ENCODE measurements at places on chromosomes 3 and 15.

DNA sequence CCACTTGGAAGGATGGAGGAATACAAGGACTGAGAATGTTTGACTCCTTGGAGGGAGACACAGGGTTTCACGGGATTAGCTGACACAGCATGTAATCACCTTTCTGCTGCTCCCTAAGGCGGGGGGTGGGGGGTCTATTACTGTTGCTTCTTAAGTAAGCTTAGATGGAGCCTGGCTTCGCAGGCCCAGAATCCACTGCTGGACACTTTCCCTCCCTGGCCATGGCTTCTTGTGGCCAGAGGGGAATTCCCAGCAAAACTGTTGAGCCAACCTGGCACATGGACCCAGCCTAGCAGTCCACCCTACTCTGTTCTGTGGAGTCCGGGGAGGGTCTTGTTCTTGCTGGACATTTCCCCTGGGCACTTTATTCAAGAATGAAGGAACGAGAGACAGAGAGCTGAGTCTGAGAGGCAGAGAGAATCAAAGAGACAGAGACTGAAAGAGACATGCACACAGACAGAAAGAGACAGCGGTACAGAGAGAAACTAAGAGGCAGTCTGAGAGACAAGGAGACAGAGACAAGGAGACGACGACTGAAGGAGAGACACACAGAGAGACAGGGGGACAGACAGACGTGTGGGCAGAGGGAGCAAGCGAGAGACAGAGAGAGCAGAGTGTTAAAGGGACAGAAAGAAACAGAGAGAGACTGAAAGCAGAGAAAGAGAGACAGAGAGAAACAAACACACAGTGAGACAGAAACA is 55.6 kb upstream of the DLG1 start:
- no peak for DNase-seq

DNA sequence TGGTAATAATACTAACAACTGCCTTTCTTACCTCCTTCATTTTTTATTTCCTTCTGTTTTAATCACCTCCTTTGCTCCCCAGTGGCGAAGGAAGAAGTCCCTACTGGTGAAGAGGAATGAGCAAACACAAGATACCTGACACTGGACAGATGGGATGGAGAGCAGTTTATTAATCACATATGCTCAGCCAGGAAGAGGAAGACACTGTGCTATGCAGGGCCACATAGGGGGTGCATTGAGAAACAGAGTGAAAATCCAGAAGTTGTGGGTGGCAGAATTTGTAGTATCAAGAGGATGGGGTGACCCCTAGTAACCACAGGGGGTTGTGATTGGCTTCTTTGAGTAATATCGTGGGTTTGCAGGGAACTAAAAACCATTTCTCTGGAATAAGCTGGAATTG is 1041.9 kb downstream of the OTOL1 start:
- no peak for DNase-seq

DNA sequence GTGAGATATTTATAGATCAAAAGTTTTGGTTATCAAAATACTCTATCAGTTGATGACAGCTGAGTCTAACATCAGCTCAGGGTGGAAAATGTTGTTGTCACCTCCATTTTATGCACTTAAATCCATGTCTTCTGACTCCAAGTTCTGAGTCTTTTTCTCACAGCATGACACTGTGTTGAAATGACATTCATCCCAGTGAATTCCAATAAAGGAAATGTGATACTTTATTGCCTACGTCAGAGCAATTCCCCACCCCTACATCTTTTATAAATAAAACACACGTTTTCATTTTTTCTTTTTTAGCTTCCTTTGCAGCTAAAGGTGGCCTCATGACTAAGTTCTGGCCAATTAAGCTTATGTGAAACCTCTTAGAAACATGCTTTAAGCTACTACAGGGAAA is 10.7 kb downstream of the DRD3 start:
- DNase-seq = no peak

DNA sequence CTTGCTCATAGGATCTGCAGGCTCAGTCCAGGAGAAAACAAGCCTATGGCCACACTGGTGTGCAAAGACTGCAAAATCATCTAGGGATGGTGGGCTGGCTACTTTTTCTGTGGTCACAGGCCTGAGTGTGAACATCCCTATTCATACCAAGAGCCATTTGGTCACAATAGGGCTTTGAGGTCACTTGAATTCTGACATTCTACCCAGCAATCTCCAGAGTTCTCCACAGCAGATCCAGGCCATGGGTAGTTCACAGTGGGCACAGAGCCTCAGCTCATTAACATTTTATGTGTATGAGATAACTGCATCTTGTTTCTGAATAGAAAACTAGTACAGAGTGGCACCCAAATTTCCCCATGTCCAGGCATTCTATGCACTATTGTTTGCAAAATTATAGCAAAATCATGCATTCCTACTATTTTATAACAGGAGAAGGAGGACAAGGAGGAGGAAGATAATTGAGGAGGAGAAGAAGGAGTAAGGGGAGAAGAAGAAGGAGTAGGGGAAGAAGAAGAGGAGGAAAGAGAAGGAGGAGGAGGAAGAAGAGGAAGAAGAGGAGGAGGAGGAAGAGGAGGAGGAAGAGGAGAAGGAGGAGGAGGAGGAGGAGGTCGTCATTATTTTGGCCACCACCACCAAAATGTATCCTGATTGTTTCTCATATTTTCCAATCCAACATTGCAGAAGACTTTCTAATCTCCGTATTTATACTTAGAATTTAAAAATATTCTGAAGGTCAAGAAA is 129.0 kb downstream of the SEMA6D start:
- no peak for DNase-seq

GRCh38 chr3:158532099-158532734 is 38.8 kb upstream of the MLF1 start:
- peak; percentile 29 for DNase-seq

DNA sequence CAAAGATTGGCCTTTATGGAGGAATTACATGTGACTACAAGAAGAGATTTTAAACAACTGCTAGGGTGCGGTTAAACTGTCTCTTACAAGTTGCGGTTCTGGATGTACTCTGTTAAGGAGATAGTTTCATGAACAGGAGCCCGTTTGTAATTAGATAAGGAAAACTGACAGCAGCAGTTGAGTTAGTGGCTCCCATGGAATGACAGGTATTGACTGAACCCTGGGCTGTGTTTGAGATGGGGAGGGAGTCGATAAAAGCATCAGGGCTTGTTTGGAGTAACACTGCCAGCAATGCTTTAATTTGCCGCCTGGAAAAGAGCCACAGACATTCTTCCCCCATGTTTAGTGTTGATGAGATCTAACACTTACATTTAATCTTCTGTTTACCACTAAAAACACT is 139.9 kb downstream of the ROBO2 start:
- DNase-seq = no peak

- DNase-seq = no peak
Measured at GRCh38 chr15:101264011-101264410, 12.2 kb upstream of the CHSY1 start.

DNA sequence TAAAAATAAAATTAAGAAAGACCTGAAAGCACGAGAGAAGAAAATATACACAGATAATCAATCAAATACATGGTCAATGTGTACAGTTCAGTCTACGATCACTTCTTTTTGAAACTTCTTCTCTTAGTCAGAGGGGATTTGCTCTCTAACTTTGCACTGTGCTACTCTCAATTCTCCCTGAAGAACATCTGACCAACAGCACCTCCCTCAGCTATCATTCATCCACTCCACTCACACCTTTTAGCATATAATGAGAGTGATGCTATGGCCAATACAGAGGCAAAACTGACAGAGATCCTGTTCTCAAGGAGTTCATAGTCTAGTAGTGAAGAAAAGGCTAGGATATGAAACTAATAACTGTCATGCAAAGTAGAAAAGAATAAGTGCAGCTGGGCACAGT is 45.9 kb downstream of the P3H2 start:
- DNase-seq = no peak

DNA sequence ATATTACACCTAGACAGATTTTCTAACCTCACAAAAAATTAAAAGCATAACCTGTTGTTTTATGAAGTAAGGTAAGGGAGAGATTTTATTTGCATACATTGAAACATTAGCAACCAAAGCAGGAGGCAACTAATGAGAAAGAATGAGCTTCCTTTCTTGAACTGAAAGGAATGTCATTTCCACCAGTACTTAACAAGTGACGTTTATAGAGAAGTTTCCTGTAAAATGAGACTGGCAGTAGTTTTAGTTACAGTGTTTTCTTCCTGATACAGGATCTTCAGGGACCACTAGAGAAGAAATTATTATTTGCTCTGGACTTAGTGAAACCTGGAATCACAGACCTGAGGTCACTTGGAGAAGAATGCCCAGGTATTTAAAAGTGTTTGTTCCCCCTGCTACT is 27.4 kb upstream of the FRMD5 start:
- DNase-seq = no peak

GRCh38 chr3:132645058-132645457 is 14.6 kb downstream of the ACAD11 start:
- DNase-seq = no peak

- no peak for DNase-seq
Measured at GRCh38 chr3:179256813-179257212, 5.9 kb upstream of the KCNMB3 start.

- DNase-seq = no peak
Measured at GRCh38 chr3:184600685-184601377, 39.2 kb downstream of the EPHB3 start.

DNA sequence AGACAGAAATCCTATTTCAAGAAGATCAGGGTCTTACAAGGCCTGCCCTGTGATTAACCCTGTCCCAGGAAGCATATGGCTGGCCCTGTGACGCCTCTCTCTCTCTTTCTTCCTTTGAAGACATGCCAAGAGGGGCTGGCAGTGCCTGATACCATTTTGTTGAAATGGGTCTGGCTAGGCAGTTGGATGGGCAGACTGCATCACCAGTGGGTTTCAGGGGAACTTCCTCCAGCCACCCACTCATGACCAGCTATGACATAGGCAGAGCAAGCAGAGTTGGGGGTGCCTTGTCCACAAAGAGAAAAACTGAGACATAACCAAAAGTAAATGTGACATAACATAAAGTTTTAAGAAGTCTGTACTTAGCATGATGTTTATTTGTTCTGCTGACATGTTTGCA is 31.4 kb upstream of the MANF start:
- no peak for DNase-seq

DNA sequence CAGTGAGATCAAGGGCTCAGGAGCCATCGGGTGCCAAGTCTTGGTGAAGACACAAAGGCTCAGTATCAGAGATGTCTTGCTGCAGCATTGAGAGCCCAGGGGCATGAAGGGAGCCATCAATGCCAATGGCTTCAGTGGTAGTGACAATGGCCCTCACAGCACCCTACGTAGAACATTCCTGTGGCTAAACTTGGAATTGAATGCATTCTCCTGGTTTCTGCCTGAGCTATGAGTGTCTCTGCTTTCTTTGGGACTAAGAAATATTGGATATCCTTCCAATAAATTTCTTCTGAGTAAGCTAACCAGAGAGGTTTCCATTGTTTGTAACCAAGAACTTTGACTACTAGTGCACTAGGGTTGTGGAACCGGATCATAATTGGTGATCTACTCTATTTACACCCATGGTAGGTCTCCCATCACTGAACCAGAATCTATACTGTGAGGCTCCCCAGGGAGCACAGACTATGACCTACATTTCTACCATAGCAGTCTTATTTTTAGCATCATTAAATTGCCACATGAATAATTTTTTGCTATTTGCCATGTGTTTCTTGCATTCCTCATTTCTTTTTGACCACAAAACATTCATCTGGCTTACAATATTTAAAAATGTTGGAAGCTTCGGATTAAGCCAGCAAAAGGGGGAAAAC is 31.6 kb upstream of the PDZRN3 start:
- no peak for DNase-seq

DNA sequence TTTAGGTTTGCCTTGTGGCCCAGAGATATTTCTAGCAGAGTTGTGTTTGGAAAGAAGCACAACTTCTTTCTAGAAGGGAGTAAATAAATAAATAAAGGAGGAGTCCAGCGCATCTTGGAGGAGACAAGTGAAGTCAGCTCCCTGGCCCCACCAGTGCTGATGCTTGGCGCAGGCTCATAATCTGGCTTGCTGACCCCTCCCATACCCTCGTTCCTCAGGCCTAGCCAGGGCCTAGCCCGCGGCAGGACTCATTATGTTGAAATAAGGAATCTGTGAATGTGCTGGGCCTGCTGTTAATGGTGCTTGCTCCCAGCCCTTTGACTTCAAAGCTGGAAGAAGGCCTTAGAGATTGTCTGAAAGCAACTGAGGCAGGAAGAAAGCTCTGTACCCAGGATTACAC is 3.1 kb downstream of the ZNF710 start:
- DNase-seq = no peak

GRCh38 chr15:61916104-61916503 is 144.1 kb downstream of the VPS13C start:
- no peak for DNase-seq

DNA sequence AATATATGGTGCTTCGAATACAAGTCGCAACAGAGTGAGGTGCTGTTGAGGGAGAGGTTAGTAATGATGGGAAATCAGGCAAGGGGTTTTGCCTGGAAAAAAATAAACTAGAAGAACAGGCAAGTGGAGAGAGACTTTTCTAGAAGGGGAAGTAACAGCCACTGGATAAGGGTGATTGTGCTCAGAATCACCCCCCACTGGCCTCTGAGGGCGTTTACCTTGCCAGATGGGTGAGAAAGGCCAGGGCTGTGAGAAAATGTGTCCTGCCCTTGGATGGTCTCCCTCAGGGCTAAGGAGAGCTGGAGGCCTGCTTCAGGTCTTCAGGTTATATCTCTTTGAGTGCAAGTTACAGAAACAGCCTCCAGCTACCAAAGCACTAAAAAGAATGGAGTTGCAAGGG is 151.8 kb downstream of the MEX3B start:
- no peak for DNase-seq

- DNase-seq = no peak
Measured at GRCh38 chr3:32325201-32325600, 66.5 kb upstream of the CMTM7 start.

GRCh38 chr3:41075975-41076374 is 123.3 kb upstream of the CTNNB1 start:
- no peak for DNase-seq

GRCh38 chr3:99878005-99878404 is 60.3 kb downstream of the CMSS1 start:
- DNase-seq = no peak

DNA sequence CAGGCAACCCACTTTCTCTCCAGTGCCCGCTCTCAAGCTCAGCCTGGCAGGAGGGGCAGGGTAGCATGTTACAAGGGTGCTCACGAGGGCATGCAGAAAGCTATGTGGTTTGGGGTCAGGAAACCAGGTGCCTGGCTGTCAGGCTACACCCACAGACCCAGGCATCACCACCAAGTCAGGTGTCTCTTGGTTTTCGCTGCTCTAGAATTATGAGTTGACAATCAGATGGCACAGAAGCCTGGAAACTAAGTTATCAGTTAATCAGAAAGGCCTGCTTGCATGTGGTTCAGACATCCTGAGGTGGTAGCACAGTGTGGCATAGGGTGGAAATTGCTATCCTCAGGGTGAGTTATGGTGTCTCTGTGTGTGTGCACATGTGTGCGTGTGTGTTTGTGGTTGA is 16.2 kb upstream of the CCR9 start:
- peak; percentile 74 for DNase-seq

DNA sequence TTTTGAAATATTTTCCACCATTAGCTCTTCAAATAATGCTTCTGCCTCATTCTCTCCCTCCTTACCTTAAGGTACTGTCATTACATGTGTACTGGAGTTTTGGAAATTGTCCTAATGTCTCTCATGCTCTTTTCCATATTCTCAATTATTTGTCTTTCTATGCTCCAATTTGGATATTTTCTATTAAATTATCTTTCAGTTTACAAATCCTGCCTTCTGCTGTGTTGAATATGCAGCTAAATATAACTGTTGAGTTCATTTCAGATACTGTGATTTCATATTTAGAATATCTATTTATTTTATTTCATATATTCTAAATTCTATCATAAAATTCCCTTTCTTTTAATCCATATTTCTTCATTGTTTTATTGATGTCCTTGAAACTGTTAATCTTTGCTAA is 388.0 kb upstream of the CDIN1 start:
- no peak for DNase-seq
